ENCODE measurements at places on chromosomes 13 and 19.

GRCh38 chr13:45276913-45277312, 64.1 kb downstream of the TPT1 start:
- DNase-seq, result no peak

- no peak for DNase-seq
Observed at GRCh38 chr19:45613926-45614725, 12.1 kb upstream of the GPR4 start.

DNA sequence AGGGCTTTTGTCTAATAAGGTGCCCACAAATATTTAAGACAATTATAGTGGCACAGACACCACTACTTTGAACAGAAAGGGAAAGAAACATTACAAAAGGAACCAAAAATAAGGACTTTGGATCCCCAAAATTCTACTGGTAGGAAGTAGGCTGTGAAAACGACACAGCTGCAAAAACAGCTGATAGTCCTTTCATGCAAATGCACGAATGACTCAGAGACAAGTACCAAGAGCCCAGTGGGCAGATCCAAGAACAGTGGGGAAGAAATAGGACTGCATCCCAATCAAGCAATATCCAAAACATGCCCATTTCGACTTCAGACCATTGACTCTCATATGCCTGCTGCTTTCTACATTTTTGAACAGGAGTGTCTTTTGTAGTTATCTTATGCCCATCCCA, 269.4 kb upstream of the NBEA start:
- no peak for DNase-seq

DNA sequence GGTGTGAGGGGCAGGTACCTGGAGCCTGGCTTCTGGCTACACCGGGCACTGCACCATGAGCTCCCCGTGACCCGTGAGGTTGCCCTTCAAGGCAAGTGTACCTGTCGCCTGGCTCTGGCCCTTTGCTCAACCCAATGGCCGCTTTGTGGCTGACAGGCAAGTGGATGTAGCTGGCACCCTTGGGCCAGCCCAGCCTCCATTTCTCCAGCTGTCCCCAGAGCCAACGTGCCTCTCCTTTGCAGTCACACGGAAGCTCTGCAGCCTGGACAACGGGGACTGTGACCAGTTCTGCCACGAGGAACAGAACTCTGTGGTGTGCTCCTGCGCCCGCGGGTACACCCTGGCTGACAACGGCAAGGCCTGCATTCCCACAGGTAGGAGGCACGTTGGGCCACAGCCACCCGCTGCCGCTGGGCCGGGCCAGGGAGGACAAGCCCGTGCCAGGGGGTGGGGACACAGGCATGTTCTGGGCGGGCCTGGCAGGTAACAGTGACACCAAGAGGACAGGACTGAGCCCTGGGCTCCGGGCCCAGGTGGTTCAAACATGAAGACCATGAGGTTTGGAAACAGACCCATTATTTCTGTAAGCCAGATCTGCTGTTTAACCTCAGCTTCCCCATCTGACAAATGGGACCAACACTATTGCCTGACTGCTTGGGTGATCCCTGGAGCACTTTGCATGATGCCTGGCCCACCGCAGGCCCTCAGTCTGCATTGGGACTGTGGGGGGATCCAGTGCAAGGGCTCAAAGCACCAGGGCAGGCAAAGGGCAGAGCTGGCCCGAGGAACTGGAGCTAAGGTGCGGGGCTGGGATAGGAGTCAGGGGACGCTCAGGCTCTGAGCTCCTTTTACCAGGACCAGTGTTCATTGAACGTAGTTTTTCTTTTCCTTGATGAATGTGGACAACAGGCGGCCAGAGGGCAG, 17.5 kb upstream of the PROZ start:
- peak; percentile 83 for DNase-seq

DNA sequence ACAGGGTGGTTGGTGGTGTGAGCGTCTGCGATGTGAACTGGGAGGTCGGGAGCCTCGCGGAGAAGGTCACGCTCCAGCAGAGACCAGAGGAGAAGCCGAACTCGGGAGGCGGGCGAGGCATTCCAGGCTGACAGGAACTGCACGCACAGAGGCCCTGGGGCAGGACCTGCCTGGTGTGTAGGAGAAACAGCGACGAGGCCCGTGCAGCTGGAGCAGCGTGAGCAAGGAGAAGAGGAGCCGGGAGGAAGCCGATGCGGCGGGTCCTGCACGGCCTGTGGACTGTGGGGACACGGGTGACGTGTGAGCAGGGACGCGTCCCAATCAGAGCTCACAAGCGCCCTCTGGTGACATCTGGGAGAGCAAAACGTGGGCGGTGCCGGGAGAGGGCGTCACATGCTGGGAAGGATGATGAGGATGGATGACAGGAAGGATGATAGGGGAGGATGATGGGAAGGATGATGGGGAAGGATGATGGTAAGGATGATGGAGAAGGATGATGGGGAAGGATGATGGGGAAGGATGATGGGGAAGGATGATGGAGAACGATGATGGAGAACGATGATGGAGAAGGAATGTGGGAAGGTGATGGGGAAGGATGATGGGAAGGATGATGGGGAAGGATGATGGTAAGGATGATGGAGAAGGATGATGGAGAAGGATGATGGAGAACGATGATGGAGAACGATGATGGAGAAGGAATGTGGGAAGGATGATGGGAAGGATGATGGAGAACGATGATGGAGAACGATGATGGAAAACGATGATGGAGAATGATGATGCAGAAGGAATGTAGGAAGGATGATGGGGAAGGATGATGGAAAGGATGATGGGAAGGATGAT, 16.1 kb upstream of the MADCAM1 start:
- no peak for DNase-seq

DNA sequence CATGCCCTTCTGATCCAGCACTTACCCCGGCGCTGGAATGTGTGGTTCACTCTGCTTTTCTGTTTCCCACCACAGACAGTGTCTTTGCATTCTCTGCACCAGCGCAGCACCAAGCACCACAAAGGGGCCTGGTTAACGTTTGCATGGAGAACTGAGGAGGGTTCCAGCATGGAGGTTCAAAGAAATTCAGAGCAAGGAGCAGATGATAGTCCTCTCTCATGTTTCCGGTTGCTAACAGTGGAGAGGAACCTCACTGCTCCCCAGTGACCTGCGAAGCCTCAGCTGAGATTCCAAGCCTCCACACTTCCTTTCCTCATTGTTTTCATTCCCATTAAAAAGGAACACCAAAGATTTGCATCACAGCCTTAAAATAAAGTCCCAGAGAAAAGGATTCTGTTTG, 99.7 kb downstream of the STARD13 start:
- DNase-seq, result no peak

DNA sequence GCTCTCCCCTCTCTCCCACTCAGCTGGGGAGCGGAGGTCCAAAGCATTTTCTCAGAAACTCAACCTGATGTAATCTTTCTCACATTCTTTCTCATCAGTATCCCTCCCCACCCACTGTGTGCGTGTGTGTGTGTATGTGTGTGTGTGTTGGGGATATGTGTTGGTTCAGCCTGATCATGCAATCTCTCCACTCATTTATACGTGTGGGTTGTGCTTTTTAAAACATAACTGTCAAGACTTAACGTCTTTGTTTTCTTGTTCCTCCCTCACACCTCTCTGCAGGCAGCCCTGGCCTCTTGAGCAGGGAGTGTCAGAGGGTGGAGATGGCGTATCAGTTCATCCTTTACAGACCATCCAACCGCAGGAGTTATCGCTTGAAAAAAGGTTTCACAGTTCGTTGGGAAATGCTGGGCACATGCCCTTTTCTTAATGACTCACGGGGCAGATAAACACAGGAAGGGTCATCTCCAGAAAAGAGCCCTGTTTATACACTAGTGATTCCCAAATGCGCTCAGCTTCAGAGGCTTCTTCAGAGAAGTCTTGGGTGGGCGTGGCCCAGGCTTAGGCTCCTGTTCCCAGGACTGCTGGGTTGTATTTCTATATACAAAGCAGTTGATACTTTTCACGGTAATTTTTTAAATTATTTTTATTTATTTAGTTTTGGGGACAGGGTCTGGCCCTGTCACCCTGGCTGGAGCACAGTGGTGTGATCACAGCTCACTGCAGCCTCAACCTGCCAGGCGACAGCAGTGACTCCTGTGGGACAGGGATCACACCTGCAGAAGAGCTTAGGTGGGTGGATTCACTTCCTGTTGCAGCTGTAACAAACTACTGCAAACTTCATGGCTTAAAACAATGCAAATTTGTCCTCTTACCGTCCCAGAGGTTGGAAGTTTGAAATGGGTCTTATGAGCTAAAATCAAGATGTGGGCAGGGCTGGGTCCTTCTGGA, 60.3 kb downstream of the CCDC70 start:
- no peak for DNase-seq

DNA sequence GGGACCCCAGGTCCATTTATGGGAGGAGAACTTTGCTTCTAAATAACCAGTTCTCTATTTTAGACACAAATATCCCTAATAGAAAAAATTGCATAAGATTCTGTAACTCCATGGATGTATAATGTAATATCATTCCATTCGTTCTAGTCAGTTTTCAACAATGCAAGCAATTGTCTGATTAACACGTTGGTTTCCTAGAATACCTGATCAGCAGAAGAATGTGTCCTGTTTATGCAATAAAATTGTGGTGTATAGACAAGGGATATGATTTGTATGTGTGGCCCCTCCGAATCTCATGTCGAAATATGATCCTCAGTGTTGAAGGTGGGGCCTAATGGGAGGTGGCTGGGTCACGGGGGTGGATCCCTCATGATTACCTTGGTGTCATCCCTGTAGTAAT, 62.1 kb downstream of the RUBCNL start:
- no peak for DNase-seq

DNA sequence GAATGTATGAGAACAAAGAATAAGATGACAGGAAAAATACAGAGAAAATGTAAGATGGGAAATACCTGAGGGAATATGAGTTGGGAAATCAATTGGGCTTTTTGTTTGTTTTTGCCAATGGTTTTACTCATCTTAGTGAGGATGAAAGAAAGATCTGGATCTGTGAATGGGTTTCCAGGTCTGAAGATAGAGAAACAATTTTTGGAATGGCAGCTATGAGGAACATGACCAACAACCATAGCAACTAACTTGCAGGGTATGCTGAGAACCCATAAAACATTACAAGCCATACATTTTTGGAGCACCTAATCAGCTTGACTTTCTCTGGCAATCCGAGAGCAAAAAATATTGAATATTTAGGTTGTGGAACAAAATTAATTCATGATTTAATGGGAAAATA, 290.0 kb downstream of the KCTD12 start:
- no peak for DNase-seq

DNA sequence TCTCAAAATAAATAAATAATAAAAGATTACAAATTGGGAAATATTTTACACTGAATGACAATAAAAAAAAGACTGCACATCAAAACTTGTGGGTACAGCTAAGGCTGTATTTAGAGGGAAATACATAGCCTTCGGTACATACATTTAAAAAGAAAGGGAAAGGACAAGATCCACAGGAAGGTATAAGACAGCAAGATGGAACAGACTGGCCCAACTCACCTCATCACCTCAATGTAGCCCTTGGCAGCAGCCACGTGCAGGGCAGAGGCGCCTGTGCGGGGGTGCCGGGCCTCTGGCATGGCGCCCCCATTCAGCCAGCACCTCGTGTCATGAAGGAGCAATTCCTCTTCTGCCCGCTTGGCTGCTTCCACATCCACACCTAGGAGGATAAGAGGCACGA, 14.2 kb downstream of the PPP1R12C start:
- no peak for DNase-seq

GRCh38 chr19:40707615-40708014, 9.1 kb downstream of the COQ8B start:
- no peak for DNase-seq

DNA sequence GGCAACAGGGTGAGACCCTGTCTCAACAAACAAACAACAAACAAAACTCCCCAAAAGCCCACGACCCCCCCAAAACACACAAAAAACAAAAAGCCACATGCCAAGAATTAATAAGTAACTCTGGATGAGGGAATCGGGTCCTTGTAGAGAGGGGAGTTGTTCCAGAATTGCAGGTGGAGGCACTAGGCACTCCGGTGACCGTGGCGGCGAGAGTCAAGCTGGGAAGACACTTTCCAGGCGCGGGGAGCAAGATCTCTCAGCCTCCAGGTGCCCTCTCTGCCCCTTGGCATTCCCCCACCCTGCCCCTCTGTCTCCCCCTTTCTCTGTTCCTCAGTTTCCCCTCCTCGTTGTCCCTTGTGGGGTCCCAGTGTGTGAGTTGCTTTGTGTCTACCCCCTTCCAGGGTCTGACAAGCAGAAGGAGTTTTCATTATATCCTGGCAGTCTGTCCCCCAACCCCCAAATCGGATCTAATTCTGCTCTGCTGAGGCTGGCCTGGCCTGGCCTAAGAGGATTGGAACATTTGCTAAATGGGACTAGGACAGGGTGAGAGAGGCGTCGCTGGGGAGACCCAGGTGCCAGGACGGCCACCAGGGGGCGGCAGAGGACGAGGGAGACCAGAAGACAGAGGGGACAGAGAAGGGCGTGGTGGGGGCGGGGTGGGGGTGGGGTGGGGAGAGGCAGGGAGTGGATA, 8.3 kb upstream of the CRX start:
- DNase-seq, result no peak

DNA sequence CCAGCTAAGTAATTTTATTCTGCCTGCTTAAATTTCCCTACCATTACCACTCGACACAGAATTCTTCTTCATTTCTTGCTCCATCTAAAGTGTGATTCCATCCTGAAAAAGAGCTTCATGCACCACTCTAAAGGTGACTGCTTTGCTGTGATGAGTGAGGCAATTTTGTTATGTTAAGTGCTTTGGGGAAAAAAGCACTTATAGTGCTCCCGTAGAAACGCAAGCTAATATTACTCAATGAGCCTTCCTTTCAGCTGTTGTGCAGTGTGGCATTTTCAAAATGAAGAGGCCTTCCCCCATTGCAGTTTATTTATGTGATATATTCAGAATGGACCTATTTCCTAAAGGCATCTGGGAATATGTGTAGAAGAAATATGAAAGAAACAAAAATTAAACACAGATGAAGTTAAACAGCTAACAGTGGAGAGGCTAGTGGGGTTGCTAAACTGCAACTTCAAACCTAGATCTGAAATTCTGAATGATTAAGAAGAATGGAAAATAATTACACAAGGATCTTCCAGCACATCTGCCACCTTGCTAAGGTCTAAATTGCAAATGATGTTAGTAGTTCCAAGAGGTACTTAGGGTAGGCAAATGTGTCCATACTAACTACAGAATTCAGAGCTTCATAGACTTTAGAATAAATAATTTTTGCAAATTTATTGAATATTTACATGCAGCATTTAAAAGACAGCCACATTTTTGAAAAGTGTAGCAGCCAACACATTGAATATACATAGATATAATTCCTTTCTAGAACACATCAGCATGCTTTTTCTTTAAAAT, 211.7 kb downstream of the DCT start:
- no peak for DNase-seq

DNA sequence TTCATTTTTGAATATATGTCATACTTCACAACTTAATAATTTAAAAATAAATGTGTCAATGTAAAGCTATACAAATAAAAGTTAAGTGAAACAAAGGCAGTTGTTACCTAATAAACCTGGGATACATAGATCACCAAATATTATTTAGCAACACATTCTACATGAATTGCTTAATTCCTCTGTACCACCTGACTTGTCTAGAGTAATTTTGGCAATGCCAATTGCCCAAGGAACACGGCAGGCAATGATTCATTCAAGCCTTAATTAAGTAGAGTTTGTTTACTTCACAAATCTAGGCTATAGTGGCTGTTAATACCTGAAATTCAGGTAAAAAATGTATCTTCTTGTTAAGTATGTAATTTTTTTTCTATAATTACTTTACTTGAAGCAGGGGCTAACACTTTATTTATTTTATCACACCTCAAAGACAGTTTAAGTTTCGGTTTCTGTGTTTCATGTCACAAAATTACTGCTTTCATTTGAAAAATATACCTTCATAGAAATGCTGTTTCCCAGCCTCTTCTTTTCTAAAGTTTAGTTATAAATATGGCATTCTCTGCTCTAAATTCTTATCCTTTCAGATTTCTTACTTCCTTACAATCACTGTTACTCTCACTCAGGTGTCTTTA, 705.7 kb downstream of the SLITRK5 start:
- no peak for DNase-seq

- no peak for DNase-seq
Observed at GRCh38 chr19:47680858-47681332, 32.3 kb upstream of the EHD2 start.

Data from mesenteric fat pad (tissue), 1 donor.